ENCODE measurements at places on chromosomes 13 and 19.

- DNase-seq: no peak
Measured at GRCh38 chr19:34288381-34288780, 34.0 kb downstream of the GARRE1 start.

- DNase-seq: no peak
Measured at GRCh38 chr13:96238861-96239260, 149.0 kb downstream of the HS6ST3 start.

GRCh38 chr13:110308656-110309359 lies 1.7 kb downstream of the COL4A2 start:
- no peak for DNase-seq

DNA sequence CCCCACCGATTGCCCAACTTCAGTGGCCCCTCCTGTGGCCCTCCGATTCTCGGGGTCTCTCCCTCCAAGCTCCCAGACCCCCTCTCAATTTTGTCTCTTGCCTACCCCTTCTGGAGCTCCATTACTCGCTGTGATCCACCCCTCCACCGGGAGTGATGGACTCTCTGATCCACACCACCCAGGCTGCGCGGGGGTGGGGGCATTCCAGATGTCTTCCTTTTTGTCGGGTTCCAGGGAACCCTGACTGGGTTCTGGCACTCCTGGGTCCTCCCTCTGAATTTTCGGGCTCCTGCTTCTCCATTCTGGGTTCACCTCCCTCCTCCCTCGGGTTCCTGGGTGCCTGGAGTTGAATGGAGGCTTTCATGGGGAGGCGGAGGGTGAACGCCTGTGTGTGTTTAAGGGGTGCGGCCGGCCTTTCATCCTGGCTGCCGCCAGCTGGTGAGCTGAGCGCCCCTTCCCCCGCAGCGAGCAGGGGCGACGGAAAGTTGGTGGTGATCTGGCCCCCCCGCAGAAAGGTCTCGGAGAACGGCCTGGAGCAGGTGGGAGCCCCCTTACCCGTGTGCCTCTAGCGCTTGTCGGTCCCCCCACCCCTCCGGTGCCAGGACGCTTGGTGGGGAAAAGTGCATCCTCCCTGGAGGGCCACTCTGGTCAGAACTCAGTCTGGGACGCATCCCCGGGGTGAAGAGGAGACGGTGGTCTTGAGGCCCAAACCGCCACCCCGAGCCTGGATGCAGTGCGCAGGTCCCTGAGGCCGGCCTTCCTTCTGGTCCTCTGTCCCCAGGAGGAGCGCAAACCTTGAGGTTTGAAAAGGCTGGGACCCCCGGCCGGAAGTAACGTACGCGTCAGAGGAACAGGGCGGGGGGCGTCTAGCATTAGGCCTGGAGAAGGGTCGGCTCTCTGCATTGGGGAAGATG lies 1.6 kb downstream of the MISP3 start:
- no peak for DNase-seq

DNA sequence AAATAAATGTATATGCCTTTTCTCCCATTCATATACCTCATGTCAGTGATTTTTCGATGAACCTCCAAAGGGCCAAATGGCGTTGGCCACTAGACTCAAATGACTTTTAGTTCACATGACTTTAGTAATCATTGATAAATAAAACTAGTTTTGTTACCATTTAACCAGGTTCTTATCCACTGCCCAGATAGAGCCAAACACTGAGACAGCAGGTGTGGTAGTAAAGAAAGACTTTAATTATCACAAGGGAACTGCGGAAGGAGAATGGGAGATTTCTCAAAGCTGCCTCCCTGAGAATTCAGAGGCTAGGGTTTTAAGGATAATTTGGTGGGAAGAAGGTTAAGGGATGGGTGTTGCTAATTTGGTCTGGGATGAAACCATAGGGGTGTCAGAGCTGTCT lies 19.4 kb upstream of the KBTBD6 start:
- no peak for DNase-seq

DNA sequence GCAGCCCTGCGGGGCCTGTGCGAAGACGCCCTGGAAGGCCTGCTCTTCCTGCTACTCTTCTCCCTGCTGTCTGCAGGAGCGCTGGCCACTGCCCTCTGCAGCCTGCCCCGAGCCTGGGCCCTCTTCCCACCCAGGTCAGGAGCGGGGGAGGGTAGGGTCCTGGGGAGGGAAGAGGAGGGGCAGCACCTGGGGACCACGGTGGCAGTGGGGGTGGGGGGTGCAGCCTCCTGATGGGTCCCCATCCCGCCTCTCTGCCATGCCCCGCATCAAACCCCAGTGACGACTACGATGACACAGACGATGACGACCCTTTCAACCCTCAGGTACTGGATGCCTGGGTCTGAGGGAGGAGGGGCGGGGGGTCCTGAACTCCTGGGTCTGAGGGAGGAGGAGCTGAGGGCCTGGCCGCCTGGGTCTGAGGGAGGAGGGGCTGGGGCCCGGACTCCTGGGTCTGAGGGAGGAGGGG lies 13.4 kb upstream of the LENG8 start:
- no peak for DNase-seq

DNA sequence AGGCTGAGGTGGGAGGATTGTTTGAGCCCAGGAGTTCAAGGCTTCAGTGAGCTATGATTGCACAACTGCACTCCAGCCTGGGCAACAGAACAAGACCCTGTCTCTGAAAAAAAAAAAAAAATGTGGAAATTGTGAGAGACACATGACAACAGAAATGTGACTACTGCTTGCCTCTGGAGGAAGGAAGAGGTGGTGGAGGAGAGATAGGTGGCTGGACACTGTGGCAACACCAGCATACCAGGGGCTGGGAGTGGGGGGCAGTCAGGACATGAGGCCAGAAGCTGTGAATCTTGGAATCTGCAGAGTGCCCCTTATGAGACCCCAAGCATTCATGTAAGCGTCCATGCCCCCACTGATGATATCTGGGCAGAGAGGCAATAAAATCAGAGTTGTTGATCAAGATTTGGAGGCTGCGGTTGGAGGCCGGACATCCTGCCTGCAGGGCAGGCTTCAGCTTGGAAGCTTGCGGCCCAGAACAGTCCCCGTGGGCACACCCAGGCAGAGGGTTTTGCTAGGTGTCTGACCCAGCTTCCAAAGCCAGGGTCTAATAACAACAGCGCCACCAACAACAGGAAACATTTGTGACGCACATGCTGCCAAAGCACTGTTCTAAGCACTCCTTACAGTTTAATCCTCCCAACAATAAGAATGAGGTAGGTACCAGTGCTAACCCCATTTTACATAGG lies 16.9 kb downstream of the FAM187B start:
- no peak for DNase-seq

GRCh38 chr13:46595885-46596275 lies 42.9 kb downstream of the LRCH1 start:
- no peak for DNase-seq

DNA sequence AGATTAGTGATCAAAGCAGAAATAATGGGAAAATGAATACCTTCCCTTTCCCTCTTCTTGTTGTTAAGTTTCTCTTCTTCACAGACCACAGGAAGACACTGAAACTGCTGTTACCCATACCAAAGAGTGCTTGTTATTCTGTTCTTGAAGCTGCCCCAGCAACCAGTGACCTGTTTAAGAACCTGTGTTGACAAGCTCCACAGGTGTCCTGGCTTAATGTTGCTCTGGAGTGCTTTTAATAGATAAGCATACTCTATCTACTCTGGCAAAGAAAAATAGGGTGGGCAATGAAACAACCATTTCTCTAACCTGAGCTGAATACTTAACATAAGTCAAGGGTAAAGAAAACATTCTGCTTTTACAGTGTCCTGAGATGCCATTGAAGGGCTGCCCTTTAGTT lies 506.7 kb upstream of the GPC6 start:
- no peak for DNase-seq

DNA sequence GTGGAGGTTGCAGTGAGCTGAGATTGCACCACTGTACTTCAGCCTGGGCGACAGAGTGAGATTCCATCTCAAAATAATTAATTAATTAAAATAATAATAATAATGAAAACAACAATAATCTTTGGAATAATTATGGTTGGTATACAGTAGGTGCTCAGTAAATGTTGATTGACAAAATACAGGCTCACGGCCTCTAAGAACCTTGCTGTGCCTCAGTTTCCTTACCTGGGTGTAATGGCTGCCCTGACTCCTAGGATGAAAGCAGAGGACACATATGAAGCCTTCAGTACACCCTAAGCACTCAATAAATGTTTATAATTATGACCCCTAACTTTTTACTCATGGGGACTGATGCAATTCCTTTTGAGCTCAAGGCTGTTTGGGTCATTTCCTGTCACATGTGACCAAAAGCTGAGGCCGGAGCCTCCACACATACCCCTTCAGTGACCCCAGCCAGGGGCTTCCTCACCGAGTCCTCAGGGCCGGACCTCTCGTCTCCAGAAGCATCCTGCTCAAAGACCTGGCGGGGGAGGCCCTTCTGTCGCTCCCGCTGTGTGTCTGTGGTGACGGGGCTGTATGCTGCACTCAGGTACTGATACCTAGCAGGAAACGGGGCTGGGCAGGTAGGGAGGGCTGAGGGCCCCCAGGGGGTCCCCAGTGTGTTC lies 10.5 kb downstream of the DOCK6 start:
- no peak for DNase-seq

- no peak for DNase-seq
Measured at GRCh38 chr19:57362419-57362818, 932 bp upstream of the TRAPPC2B start.

DNA sequence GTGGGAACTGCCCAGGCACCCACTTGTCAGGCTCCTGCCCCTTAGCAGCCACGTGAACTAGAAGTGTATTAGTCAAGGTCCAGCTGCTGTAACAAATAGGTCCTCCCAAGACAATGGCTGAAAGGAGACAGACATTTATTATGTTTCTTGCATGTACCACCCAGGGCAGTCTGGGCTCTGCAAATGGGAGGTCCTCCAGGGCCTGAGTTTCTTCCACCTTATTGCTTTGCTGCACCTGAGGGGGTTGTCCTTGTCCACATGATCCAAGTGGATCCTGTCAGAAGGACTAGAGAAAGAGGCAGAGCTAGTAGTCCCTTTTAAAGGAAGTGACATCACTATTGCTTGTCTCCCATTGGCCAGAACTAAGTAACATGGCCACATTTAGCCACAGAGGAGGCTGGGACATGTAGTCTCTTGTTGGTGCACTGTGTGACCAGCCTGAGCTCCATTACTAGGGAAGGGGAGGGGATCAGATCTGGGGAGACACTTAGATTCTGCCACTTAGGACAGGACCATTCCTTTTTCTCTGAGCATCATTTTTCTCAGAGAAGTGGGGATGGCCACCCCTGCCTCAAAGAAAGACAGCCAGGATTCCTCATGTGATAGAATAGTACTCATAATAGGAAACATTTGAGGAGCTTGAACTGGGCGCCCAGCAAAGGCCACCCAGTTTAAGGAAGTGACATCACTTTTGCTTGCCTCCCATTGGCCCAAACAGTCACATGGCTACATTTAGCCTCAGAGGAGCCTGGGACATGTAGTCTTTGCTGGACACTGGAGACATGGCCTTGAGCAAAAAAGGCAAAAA lies 15.1 kb downstream of the CC2D1A start:
- DNase-seq: no peak

DNA sequence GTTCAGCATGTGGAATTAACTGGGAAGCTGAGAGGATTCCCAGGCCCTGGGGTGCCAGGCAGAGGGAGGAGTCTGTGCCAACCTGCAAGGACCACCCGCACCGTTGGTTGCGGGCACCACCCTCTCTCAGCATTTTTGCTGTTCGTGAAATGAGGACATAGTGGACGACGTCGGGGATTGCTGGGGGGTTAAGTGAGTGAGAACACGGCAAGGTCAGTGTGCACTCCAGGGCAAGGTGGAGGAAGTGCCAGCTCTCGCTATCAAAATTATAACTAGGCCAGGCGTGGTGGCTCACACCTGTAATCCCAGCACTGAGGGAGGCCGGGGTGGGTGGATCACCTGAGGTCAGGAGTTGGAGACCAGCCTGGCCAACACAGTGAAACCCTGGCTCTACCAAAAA lies 2.2 kb downstream of the FXYD3 start:
- DNase-seq: no peak

DNA sequence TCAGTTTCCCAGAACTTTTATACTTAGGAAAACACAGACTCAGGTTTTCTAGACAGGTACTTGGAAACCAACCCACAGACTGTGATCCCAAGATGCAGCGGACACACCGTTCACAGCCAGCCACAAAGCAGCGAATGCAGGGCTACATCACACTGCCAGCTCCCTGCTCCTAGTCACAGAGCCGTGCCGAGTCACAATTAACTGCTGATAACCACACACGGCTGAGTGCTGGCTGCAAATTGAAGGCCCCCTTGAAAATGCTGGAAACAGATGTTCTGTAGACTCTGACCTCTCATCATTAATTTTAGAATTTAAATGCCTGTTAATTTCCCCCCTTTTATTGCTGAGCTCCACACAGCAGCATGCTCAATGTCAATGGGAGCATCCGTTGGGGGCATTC lies 78.6 kb upstream of the SIAH3 start:
- DNase-seq: no peak

DNA sequence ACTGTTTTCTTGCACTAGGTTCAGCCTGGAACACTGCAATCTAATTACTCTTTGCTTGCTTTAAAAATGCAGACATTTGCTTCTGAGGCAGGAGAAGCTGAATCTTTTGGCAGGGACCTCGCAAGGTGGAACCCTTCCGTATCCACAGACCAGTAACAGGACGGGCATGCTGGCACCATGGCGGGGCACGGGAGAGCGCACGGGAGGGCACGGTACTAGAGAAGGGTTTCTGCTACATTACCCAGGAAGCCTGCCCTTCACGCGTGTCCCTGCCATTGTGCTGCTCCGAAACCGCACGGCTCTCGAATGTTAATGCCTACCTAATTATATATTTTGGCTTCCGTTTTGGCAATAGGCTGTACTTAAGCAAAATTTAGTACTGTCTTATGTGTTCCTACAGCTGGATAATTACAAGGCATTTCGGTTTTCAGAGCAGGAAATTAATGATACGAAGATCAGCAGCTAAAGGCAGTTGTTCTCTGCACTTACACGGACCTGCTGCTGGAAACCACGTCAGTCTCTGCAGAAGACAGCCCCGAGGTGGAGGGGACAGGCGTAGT lies 430.4 kb downstream of the IRS2 start:
- no peak for DNase-seq

GRCh38 chr13:113796964-113797676 lies 38.1 kb downstream of the TMEM255B start:
- no peak for DNase-seq

DNA sequence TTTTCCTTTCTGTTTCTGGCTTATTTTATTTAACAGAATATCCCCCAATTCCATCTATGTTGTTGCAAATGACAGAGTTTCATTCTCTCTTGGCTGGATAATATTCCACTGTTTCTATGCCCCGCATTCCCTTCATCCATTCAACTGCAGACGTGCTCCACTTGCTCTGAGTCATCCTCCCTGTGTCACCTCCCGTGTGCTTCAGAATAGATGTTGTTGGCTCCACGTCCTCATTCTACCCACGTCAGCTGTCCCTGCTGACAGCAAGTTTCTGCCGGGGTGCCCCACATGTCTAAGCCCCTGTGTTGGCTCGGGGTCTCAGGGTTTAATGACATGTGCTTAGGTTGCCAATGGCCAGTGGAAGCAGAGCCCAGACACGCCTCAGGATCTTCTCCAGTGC lies 1041.0 kb downstream of the UQCRFS1 start:
- DNase-seq: no peak

GRCh38 chr13:107003911-107004310 lies 436.0 kb upstream of the ARGLU1 start:
- no peak for DNase-seq

GRCh38 chr13:98048265-98048664 lies 94.6 kb upstream of the FARP1 start:
- DNase-seq: no peak

All from AG04449 (cell line).